ENCODE measurements at places on chromosomes 5 and 9.

DNA sequence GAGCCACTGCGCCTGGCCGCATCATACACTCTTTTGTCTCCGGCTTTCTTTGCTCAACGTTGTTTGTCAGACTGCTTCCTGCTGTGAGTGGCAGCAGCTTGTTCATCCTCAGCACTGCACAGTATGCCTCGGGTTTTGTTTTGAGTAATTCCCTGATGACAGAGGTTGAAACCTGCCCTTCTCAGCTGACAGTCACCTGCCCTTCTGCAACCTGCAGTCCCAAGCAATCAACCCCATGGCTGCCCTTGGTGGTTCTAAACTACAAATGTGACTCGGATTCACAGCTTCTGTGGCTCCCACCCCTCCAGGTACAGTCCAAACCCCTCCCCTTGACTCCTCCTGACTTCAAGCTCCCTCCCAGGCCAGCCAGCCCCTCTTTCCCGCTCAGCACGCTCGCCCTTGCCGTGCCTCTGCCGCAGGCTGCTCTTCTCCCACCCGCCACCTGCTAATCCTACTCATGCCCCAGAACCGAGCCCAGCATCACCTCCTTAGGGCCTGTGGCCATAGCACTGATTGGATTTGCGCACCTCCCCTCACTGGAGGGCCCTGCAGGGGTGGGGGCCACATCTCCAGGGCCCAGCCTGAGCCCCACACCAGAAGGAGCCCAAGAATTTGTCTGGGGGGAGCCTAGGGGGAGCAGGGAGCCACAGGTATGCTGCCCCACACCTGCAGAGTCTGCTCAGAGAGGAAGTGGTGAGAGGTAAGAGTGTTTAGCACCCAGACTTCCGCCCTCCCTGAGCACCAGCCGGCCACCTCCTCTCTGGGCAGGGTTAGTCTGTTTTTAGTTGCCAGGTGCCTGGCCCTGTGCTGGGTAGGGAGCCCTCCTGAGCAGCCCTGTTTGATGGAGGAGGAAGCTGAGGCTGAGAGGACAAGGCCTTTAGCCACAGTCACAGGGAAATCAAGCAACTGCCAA lies 10.1 kb downstream of the EEIG1 start:
- DNase-seq = no peak

DNA sequence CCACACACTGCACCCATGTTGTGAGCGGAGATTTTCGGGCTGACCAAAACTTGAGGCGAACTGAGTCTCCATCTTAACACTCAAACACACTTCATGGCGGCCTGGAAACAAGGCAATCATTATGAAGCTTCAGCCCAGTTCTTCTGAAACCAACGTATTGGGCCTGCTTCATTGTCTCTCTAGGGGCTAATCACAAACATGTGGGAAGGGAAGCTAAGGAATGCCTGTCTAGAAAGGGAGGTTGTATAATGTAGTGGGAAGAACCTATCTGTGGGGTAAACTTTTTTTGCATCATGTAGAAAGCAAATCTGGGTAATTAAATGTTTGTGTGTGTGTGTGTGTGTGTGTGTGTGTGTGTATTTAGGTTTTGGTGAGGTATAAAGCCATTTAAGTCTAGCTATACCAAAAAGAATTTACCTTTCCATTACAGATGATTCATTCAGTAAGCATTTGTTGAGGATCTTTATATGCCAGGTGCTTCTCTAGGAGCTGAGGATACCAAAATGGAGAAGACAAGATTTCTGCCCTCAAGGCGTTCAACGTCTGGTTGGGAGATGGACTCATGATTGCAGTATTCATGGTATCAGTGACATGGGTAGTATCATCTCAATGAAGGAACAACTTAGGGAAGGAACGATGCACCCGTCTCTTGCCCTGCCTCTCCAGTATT lies 29.4 kb downstream of the SLC1A3 start:
- no peak for DNase-seq

- no peak for DNase-seq
These were observed 126.2 kb upstream of the VLDLR start for GRCh38 chr9:2495221-2496005.

DNA sequence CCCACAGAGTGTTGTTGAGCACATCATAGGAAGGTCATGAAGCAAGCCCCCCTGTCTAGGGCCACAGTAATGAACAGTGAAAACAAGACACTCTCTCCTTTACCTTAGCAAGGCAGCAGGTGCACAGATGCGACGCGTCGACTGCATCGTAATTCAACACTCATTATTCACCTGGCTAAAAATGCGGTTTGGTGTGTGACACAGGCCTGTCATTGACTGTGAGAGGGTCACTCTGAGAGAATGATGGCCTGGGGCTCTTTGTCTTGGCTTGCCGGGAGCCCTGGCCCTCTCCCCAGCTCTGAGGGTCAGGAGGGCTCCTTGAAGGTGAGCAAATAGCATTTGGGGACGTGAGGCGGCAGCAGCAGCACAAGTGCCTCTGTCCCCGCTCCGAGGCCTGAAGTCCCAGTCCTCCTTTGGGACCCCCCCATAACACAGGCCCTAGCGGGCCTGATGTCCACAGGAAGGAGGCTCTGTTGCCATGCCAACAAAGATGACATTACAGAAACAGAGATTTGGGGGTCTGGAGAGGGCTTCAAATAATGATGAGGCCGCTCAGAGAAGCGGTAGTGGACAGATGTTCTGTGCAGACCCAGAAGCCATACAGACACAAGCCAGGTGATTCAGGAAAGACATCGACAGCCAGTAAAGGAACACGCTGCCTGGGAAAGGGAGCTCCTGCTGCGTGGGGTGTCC lies 46.7 kb downstream of the SHB start:
- DNase-seq = no peak

DNA sequence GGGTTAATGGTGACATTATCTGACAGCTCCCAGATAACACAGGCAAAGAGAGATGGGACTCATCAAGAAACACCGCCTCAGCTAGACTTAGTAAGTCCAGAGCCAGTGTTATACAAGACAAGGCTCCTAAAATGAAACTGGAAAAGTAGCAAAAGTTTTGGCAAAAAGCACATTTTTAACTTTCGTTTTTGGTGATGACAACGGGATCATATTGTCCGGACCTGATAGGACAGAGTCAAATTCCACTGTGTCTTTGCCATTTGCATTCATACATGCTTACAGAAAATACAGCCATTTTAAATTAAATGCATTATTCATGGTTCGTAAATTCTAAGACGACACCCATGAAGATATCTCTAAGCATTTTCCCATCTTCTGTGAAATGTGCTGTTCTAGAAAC lies 152.1 kb downstream of the CRB2 start:
- DNase-seq = no peak

GRCh38 chr9:83665580-83666200 lies 42.1 kb downstream of the UBQLN1 start:
- DNase-seq = no peak

DNA sequence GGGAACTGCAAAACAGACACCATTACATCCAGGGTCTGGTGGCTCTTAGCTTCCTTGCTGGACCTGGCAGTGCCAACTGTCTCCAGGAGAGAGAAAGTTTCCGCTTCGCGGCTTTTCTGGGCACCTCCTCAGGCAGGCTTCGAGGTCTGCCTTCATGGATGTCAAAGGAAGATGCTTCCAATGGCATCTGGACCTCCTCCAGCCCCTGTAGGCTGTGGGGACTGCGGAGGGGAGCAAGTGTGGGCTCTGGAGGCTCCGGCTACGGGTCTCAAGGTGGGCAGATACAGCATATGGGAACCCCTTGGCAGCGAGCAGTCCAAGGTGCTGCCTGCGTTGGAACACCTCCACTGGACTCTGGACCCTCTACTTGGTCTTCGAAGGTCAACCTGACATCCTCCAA lies 6.0 kb downstream of the C9orf50 start:
- no peak for DNase-seq

DNA sequence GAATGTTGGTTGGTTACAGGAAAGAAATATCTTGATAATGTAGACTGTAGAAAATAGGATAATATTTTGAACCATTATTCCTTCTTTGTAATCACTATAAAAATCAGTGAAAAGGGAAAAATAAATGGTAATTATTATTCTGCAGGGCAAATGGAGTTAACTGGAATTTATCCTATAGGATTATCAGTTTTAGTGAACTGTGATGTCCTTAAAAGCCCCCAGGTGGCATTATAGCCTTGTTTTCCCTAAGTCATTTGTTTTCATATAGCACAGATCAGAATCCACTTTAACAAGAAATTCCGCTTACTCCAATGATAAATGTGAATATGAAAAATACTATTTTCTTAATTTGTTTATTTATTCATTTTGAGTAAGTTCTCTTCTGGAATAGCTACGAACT lies 26.2 kb upstream of the WDR41 start:
- no peak for DNase-seq

GRCh38 chr9:117734082-117734481 lies 29.9 kb downstream of the TLR4 start:
- no peak for DNase-seq

DNA sequence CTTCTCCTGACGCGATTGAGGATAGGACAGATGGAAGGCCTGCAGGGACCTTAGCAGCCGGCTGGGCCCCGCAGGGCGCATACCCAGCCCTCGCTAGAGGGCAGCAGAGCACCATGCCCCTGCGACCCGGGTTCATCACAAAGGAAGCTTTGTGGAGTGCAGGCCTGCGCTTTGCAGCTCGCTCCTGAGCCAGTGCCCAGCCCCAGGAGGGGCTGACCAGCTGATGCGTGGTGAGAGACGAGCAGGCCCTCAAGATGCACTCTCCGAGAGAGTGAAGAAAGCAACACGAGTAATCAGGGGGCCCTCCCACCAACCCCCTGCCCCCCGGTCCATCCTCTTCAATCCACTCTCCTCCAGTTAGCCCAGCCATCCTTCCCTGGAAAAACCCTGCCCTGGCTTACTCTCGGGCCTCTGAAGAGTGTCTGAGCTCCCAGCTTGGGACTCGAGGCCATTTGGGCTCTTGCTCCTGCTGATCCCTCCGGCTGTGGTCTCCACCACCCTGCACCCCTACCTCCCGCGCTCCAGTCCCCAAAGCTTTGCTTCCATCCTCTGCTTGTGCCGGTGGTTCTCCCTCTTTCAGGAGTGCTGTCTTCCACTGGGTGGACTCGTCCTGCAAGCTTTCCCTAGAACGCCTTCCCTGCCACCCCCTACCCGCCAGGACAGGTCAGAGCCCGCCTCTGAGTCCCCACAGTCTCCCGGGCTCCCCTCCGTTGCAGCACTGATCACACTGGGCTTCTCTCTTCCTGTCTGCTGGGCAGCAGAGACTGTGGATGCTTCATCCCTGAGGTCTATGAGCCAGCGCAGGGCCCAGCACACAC lies 9.1 kb upstream of the KIF12 start:
- DNase-seq = no peak

GRCh38 chr5:89851911-89852310 lies 557.6 kb downstream of the CETN3 start:
- no peak for DNase-seq

- no peak for DNase-seq
These were observed 75.5 kb downstream of the UNC13B start for GRCh38 chr9:35237311-35237710.

DNA sequence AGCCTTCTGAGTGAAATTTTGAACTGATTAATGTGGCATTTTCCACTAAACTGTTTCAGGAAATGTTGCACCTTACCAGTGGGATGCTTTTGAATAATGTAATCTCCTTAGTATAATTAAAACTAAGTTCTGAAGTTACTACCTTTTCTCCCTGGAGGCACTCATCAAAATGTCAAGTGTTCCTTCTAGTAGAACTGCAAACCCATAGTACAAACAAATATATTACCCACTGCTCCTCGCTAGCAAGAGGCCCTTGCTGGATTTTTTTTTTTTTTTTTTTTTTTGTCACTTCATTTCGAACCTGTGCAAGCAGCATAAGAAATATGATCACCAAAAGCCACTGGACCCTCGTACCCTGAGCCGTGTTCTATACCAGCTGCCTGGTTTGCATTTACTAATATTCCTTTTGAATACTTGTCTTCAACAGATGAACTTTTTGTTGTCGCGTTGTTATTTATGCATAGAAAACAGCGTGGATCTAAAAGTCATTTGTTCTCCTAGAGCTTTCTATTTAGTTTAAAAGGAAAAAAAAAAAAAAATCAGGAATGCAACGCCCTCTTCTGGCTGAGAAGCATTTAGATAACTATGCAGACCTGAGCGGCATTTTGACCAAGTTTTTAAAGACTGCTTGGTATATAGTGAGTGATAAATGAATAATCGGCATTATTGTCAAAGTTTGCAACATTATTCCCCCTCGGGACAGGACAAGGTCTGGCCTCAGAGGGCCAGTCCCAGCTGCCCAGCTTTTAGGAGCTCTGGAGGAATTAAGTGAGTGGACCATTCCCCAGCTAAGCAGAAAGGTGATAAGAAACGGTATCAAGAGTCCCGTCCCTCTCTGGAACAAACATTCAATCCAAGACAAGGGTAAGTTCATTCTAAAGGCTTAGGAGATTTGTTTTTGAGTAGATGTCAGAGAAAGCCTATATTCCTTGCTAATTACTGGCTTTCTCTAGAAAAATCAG lies 162.5 kb upstream of the KIF2A start:
- DNase-seq = no peak

DNA sequence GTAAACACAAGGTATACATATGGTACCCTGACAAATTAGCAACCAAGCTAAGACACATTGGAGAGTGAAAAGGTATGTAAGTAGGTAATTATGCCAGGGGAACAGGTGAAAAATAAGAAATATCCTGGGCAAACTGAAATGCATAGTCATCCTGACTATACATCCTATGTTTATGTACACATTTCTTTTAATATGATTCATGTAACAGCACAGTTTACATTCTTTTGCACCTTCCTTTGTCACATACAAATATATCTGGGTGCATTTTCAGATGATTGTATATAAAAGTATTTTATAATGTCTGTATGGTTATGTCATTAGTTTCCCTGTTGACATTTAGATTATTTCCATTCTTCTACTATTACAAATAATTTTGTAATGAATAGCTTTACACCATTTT lies 1146.9 kb downstream of the EFNA5 start:
- no peak for DNase-seq

- no peak for DNase-seq
These were observed 620 bp upstream of the VPS13A start for GRCh38 chr9:77176686-77177142.

- no peak for DNase-seq
These were observed 69.7 kb upstream of the ADCY2 start for GRCh38 chr5:7325975-7326913.

DNA sequence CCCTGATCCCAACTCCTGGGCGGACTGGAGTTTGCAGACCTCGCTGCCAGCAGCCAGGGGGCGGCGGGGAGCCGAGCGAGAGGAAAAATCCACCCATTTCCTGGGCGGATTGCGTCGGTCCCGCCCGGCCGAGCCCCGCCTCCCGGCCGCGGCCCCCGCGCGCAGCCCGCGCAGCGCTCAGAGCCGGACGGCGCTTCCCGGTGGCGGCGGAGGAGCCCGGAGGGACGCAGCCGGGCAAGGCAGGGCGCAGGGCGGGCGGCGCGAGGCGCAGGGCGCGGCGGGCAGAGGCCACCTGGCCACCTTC lies at the start of gene OLFM1:
OLFM1 (plus strand) TSS at position 180 of the 304 bp plus-strand sequence. CDS start 322 bp downstream, outside the sequence.
- no peak for DNase-seq

GRCh38 chr5:80863708-80864107 lies 96.5 kb upstream of the RASGRF2 start:
- no peak for DNase-seq

DNA sequence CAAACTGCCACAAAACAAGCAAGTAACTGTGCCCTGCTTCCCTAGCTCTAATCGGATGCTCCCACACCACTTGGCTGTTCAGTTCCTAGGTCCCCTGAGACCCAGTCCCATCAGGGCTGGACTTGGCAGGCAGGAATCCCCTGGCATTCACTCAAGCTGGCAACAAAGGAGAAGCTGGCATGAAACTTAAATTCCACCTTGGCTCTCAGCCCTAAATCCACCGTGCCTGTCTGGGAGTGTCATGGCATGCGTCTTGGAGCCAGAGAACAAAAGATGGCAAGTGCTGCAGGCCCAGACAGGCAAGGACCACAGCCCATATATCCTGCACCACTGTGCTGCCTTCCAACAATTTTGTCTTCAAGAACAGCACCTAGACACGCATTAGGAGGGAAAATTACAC lies 38.2 kb downstream of the ETF1 start:
- DNase-seq = no peak

All from kidney epithelial cell (primary cell).